GM12891 (cell line): ENCODE measurements at places on chromosomes 11 and 22.

DNA sequence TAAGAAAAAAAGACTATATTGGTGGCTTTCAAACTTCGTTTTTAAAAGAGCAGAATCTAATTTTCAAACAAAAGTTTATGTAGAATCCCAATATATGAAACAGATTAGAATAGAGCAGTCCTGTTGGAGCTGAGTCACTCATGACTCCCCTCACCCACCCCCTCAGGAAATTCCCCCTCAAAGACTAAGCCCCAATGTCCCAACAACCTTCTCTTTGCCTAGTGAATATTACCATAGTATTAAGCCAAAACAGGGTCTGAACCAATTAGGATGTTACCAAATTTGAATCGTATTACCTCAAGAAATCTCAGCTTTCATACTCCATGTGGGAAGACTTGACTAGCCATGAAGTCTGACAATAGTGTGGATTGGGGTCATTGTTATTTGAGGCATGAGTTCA, 7.8 kb upstream of the PIWIL4 start:
- DNase-seq: no peak

GRCh38 chr11:119144825-119145486, 3.9 kb upstream of the ABCG4 start:
- DNase-seq: peak; percentile 66

- no peak for DNase-seq
Measured at GRCh38 chr11:35307221-35307621, 112.1 kb downstream of the SLC1A2 start.

DNA sequence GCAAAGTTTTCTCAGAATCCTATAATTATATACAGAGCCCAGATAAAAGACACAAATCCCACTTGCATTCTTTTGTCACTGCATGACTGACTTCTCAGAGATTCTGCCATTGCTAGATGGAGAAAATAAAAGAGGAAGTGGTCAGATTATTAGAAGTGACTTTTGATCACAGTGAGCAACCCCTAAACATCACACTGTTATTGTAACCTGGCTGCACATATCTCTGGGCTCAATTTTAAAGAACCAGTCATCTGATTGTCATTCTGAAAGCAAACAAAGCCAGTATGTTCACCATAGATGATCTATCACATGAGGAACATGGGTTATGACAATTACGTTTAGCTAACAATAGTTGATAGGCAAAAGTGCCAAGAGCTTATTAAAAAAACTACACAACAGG, 47.8 kb downstream of the COPB1 start:
- DNase-seq: no peak

GRCh38 chr22:47406180-47406834, 643.9 kb downstream of the TBC1D22A start:
- DNase-seq: no peak

DNA sequence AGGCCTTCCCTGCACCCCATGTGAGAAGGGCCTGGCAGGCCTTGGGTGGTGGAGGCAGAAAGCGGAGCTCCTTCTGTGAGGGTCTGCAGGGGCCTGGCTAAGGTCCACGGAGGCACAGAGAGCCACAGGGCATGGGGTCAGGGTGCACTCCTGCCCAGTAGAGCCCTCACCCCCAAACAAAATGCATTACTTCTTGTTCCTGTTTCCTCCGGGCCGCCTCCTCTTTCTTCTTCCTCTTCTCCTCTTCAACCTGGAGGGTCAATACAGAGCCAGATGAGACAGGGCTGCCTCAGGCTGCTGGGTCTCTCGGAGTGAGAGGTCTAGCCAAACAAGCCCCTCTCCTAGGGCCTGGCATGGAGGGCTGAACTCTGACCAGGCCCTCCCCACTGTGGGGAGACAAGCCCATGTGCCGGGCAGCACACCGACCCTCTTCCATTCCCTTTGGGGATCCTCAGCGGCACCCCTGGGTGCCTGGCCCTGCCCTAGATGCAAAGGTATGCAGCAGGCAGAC, 10.3 kb upstream of the NAP1L4 start:
- no peak for DNase-seq

GRCh38 chr11:2120359-2121100, 18.7 kb downstream of the IGF2 start:
- no peak for DNase-seq

- DNase-seq: no peak
Measured at GRCh38 chr11:75635066-75635862, 33.6 kb downstream of the MAP6 start.

DNA sequence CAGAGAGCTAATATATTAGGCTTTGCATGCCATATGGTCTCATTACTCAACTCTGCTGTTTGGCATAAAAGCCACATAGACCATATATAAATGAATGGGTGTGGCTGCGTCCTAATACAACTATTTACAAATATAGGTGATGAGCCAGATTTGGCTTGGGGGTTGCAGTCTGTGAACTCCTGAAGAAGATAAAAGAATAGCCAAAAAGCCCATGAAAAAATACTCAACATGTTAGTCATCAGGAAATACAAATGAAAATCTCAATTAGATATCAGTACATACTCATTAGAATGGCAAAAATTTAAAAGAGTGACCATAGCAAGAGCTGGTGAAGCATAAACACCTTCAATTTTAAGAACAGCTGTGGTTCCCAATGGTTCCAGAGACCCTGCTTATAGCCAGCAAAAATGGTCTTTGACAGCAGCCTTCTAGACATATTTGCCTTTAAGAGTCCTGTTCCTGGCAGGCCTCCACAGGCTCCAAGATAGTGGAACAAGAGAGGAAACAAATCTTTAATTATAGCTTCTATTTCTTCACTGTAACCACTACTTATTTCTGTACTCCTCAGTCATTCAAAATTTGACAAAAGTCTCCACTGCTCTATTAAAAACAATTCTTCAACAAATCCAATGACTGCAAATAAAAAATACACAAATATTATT, 16.1 kb downstream of the C2CD3 start:
- no peak for DNase-seq

DNA sequence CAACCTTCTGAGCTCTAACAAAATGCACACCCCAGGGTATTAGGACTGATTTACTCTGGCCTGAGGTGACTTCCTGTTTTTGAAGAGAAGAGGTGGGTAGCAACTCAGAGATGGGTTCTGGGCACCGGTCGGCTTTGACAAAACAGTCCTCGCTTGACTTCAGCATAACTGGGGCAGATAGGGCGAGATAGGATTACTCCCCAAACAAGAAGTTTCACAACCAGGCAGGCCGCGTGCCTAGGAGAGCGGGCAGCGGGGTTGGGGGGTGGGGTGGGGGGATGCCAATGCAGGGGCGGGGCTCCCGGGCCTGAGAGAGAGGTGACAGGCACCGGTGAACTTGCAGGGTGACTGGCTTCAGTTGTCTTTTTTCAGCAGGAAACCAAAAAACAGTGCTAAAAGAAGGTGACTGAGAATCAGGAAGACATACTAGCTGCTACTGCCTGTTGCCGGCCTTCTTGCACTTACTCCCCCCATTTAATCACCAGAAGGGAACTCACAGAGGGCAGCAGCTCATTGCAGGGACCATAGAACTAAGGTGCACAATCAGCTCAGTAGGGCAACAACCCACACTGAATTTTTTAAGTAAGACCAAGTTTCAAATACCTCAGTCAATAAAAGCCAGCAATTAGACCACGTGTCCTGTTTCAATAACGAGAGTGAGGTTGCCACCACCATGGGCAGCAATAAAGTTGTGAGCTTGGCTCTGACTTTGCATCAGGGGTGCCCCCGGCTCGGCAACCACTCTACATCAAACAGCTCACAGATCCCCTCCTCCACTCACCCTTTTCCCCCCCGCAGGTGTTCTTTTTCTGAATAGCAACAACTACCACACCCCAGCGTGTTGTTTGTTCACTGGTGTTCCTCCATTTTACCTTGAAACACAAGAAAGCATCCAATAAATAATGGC, 37.2 kb upstream of the ETS1 start:
- no peak for DNase-seq

- no peak for DNase-seq
Measured at GRCh38 chr22:29083933-29084591, 11.2 kb downstream of the KREMEN1 start.

DNA sequence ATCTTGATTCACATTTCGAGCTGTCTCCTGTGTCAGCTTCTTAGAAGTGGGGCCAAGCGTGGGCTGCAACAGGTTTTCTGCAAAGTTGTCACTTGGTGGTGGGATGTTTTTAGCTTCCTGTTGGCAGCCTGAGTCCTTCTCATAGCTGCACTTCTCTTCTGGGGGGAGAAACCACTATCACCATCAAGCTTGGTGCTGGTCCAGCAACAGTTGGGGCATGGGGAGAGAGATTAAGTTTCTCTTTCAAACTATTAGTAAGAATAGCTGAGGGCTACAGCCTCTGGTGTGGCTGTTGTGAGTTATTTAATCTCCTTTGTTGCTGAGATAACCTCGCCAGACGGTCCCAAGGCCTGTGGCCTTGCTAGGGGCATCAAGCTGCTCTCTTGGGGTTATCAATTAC, 123.3 kb upstream of the CRYBB3 start:
- DNase-seq: no peak

- DNase-seq: no peak
Measured at GRCh38 chr11:71437879-71438278, 10.3 kb downstream of the DHCR7 start.

GRCh38 chr11:80432057-80432456, 991.2 kb upstream of the TENM4 start:
- no peak for DNase-seq
